ENCODE measurements at places on chromosomes 2 and 18.

GRCh38 chr2:102063487-102063911, 71.7 kb downstream of the IL1R2 start:
- DNase-seq, result no peak

GRCh38 chr2:65347913-65348312, 84.5 kb downstream of the SPRED2 start:
- no peak for DNase-seq

DNA sequence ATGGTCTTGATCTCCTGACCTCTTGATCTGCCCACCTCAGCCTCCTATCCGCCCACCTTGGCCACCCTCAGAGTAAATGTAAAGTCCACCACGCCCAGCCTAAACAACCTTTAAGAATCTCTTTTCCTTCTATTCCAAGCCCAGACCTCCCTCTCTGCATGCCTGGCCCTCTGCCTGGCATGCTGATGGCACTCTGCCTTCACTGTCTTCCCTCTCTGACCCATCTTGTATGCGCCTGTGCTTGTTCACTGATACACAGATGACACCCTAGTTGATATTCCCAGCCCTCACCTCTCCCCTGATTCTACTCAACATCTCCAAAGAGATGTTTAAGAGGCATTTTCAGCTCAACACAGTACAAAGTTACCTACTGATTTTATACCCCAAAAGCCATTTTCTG, 466.8 kb upstream of the MEX3C start:
- no peak for DNase-seq

DNA sequence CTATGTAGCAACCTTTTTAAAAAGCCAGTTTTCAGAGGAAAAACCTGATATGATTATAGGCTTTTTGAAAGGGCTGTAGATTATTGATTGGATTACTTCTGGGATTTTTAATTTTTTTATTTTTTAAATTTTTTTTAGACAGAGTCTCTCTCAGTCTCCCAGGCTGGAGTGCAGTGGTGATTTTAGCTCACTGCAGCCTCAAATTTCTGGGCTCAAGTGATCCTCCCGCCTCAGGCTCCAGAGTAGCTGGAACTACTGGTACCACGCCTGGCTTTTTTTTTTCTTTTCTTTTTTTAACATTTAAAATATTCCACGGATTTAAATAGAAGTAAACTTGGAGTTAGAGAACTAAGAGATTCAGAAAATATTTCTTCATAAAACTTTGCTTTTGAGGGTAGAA, 1.2 kb downstream of the MRPL19 start:
- no peak for DNase-seq

GRCh38 chr2:67896476-67896875, 166.3 kb downstream of the C1D start:
- no peak for DNase-seq

GRCh38 chr2:134120406-134120732, 133.5 kb upstream of the MGAT5 start:
- no peak for DNase-seq

DNA sequence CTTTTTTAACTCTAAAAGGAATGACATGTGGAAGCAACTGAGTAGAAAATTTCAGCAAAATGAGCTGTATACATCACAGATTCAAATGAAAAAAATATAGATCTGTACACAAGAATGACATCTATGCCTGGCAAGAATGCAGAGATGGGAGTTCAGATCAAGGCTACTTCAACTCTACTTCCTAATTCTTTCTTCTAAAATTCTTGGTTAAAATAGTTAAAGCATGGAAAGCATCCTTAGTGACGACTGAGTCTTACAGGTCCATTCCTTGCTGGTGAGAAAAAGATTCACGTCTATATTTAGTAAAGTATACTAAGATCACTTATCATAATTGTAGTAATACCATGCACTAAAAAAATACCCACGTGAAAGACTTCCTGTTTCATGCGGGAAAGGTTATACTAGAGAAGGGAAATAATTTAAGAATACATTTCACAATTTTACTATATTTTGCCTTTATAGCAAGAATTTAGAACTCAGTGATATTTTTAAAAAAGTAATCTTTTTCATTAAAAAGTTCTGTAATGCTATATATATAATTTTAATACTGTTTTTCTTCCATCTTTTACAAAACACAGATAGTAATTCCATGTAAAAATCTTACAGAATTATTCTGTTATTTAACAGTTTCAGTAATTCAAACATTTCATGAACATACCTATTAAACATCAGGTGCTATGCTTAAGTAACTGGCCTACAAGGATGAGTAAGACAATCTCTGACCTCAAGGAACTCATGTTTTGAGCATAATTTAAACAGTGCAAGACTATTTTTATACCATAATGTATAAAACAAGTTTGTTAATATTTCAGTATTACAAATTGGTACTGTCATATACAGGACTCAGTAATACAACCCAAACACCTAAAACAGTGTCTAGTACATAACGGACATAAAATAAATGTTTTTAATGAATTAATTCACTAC, 159.6 kb downstream of the BAZ2B start:
- DNase-seq, result no peak

GRCh38 chr2:64865831-64866345, 123.3 kb upstream of the SLC1A4 start:
- DNase-seq, result no peak

DNA sequence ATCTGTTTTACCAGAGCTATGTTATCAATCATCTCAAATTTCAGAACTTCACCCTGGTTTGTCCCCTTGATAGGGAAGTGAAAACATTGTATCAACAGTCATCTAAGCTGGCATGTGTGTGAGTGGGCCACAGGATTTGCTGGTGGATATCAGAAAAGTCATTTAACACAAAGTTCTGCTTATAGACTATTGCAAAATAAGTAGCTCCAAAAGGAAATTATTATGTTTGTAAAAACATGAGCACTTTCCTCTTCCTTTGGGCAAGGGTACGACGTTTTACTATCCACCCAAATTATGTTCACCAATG, 20.7 kb upstream of the COPS8 start:
- DNase-seq, result no peak

DNA sequence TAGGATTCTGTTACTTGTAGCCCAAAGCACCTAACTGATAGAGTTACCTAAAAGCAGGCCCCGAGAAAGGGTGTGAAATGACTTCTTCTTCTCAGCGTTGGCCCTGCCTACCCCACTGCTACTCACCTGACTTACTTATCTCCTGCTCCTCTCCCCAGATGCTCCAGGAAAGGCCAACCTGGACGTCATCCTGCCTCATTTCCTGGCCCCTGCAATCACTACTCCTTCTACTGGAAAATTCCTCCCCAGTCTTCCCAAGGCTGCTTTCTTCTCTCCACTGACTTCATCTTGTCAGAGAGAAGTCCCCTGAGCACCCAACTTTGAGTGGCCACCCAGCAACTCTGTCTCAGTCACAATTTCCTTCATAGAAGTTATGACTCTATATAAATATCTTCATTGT, 63.4 kb upstream of the KLF7 start:
- no peak for DNase-seq

DNA sequence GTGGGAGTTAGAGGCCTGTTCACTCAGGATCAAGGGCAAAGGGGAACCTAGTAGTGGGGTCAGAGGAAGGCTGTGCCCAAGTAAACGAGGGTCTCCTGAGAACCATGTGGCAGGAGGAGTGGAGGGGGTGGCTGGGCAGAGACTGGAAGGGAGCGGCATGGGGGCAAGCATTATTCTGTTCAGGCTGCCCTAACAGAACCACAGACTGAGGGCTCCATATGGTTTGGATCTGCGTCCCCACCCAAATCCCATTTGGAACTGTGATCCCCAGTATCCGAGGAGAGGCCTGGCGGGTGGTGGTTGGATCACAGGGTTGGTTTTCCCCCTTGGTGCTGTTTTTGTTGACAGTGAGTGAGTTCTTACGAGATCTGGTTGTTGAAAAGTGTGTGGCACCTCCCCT, 287.0 kb downstream of the PHLPP1 start:
- DNase-seq, result no peak

DNA sequence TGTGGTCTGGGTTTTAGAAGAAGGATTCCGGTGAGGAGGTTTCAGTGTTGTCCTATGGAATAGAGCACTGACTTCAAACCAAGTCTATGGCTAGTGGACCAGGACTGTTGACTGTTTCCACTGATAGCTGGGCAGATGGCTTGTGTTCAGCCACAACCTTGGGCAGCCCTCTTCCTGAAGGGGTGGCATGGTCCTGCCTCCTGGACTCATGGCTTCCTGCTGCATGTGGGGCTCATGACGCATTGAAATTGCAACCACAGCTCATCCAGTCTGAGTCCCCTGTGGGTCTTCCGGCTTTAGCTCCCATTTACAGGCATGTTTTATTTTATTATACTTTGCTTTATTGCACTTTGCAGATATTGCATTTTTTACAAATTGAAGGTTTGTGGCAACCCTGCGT, 105.0 kb downstream of the B3GNT2 start:
- DNase-seq, result no peak

DNA sequence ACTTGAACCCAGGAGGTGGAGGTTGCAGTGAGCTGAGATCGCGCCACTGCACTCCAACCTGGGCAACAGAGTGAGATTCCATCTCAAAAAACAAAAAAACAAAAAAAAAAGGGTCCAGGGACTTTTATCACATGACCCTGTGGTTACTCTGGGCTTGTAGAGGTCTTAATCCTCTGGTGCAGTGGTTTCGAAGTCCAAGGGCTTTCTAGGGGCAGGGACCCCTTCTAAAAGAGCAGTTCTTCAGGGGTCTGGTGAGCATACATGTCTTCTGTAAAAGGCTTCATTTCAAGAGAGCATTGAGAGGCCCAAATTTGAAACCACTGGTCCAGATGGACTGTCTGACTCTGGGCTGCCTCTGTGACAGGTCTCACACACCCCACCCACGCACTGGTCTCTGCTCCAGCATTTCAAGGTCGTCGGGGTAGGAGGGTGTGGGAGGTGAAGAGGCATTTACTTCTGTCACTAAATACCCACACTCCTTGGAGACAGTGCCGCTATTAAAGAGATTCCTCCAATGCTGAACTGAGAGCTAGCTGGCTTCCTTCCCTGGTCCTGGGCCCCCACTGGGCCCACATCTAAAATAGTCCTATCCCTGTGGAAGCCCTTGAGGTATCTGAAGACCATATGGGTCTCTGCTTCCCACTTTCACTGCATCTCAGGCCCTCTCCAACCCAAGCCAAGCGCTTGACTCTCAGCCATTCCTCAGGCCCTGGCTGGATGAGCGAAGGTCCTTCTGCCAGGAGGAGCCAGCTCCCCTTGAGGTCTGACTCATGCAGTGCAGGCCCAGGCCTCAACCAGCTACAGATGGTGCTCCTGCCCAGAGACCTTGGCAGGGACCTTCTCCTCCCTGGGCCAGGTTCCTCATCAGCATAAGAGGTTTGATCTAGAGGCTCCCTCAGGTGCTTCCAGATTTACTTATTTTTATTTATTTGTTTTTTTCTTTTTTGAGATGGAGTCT, 44.8 kb downstream of the PAX8 start:
- DNase-seq, result no peak

- DNase-seq, result no peak
Observed at GRCh38 chr2:38122344-38122743, 46.4 kb upstream of the CYP1B1 start.

DNA sequence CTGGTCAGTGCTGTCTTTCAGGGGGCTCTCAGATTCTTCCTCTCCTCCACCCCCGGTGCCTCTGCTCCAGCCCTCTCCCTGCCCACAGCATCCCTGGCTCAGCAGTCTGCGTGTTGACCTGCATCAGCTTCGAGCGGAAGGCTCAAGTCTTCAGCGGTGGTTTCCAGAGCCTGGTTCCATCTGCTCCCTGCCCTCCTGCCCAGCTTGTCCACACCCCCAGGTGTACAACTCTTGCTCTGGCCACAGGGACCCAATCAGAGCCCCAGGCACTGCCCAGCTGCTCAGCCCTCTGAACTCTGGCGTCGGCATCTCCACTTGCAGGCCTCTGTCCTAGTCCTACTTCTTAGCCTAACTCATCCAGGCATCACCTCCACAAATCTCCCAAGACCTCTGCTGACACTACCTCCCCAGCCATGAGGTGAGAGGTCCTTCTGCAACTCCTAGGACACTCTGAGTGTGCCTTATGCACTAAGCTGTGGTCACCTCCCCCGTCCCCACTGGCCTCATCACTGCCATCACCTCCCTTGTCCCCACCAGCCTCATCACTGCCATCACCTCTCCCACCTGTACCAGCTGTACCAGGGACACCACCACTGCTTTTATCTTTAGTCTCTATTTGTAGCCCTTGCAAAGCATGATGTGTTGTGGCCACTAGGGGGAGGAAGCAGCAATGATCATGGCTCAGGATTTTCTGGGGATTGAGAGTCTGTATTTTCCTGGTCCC, 60.9 kb downstream of the EDAR start:
- DNase-seq, result no peak

- no peak for DNase-seq
Observed at GRCh38 chr18:58449464-58449863, 179.4 kb downstream of the ALPK2 start.

DNA sequence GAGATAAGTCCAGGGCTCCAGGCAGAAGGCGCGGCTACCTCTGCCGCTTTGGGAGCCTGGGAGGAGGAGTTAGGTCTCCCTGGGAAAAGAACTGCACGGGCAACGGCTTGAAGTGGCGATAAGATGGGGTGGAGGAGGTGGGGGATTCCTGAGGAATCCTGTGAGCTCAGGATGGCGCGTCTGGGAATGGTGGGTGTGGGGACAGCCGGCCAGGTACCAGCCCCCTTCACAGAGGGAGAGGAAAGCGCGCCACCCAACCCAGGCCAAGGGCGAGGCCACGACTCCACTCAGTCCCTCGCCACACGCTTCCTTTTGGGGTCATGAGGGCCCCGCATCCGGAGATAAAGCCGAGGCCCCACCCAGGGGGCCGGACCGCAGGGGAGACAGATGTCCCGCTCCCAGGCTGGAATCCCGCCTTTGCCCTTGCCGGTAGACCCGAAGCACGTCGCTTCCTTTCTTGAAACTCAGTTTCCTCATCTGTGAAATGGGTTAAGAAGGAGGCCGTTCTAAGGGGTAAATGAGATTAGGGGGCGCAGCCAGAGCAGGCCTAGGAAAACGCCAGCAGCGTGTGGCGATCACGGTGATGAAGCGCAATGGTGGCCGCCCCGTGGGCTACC, 1.7 kb upstream of the CTDSP1 start:
- DNase-seq, result no peak

- DNase-seq, result peak; percentile 41
Observed at GRCh38 chr2:65436169-65436823, 3.9 kb upstream of the SPRED2 start.

GRCh38 chr2:105454801-105455485, 56.1 kb upstream of the FHL2 start:
- DNase-seq, result no peak

- DNase-seq, result no peak
Observed at GRCh38 chr2:240469740-240470139, 34.3 kb downstream of the GPC1 start.

DNA sequence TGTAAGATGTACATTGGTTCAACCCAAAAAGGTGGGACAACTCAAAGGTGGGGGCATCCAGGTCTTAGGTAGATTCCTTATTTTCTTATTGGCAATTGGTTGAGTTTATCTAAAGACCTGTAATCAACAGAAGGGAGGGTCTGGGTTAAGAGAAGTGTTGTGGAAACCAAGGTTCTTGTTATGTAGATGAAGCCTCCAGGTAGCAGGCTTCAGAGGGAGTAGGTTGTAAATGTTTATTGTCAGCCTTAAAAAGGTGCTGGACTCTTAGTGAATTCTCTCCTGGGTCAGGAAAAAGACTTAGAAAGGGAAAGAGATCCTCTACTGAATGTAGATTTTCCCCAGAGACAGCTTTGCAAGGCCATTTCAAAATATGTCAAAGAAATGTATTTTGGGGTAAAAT, 125.3 kb upstream of the NDUFV2 start:
- DNase-seq, result no peak

Measured in cortex of kidney (tissue), 1 donor.